NCI-H2081 (cell line): ENCODE measurements at places on chromosomes 4 and X.

DNA sequence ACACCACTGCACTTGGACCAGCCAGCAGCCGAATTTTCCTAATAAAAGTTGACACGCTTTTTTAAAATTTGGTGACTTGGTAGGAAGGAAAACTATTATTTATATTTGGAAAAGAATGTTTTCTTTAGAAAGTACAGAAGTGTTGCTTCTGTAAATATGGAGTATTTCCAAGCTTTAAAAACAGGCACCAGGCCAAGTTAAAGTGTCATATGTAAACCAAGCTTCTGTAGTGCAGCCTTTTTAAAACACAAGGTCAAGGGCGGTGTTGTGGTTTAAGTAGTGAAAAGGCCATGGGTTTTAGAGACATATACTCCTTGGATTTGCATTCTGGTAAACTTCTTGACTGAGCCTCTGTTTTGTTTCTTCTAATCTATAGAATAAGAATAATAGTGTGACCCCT is 62.7 kb downstream of the TRIM2 start:
- no peak for DNase-seq

DNA sequence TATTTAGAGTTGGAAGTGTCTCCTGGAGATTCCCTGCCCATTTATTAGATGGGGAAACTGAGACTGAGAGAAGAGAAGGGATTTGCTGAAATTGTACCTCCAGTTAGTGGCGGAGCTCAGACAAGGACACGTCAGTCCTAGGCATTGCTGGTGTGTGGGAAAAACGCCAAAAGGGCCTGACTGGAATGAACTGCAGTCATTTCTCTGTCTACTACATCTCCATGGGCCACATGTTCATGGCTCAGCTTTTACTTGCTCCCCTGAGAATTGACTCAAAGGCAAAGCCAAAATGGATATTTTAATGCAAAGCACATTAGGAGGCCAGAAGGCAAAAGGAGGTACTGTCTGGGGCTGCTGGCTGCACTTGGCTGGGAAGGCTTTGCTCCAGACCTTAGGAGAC is 3.9 kb downstream of the TFDP3 start:
- no peak for DNase-seq

DNA sequence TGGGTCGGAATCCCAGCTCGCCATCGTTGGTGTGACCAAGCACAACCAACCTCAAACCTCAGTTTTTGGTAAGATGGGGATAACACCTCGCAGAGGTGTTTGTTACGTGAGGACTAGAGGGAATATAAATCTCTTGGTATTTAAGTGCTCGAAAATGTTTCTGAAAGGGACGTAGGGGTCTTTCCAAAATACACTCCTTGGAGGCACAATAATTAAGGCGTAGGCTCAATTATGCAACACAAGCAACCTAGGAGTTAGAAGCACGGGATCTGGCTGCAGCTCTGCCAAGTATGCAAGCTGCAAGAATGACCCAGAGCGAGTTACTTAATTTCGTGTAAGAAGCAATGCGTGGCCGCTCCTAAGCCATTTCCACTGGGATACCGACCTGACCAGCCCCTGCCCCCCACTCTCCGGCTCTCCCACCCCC is 552 bp downstream of the ADH5 start:
- DNase-seq, result no peak

GRCh38 chr4:14894392-14895292 is 107.6 kb upstream of the CPEB2 start:
- DNase-seq, result no peak

DNA sequence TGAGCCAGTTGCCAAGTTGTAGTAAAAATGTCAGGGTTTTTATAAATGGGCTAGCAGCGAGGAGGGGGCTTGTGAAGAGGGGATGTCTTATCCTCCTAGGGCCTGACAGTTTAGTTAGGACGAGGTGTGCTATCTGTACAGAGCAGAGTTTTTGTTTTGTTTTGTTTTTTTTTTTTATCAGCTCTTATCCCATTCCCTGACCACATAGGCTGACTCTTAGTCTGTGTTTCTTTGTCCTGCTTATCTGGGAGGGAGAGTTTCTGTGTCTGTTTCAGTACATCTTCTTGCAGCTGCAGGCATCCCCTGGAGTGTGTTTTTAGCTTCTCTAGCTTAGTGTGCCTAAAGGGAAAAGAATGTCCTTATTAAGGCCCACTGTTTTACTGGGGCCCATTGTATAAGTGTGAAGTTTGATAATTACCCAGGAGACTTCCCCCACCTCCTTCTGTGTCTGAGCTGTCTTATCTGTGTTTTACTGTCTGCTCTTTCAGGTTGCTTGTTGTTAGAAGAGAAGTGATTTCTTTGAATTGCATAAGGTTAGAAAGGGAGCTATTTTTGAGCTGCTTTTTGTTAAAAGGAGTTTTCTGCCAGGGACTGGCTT is 32.0 kb downstream of the PAGE2 start:
- DNase-seq, result no peak

DNA sequence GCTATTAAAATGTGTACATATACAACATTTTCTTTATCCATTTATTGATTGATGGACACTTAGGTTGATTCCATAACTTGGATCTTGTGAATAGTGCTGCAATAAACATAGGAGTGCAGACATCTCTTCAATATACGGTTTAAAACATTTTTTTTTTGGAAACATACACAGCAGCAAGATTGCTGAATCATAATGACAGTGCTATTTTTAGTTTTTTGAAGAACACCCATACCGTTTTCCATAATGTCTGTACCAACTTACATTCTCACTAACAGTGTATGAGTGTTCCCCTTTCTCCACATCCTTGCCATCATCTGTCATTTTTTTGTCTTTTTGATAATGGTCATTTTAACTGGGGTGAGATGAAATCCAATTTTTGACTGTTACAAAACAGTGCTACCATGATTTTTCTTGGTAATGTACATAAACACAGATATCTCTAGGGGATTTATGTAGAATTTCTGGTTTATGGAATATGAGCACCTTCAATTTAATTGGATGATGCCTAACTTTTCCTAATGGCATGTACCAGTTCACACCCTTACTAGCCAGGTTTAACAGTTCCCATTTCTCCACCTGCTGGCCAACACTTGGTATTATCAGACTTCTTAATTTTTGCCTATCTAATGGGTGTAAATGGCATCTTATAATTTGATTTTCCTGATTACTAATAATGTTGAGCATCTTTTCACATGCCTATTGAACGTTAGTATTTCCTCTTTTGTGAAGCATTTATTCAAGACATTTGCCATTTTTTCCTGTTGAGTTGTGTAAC is 21.0 kb upstream of the TMSB15B start:
- DNase-seq, result no peak

DNA sequence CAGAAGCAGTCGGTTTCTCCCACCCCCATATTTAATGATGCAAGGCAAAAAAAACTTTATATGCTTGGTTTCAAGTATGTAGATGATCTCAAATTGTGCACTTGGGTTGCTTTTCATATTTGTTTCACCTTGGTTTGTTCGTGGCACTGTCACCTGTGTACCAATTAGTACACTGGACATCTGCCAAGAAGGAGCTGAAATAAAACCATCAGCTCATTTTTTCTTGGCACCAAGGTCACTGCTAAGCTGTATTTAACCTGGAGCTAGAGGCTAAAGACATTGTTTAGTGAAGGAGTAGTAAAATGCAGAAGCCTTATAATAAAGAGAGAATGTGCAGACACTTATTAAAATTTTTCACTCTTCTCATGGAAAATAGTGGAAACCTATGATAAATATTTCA is 430.8 kb downstream of the ARHGAP24 start:
- DNase-seq, result peak; percentile 23
